ENCODE measurements at places on chromosomes 3 and 15.

- no peak for DNase-seq
Observed at GRCh38 chr3:67288466-67289106, 290.5 kb downstream of the KBTBD8 start.

DNA sequence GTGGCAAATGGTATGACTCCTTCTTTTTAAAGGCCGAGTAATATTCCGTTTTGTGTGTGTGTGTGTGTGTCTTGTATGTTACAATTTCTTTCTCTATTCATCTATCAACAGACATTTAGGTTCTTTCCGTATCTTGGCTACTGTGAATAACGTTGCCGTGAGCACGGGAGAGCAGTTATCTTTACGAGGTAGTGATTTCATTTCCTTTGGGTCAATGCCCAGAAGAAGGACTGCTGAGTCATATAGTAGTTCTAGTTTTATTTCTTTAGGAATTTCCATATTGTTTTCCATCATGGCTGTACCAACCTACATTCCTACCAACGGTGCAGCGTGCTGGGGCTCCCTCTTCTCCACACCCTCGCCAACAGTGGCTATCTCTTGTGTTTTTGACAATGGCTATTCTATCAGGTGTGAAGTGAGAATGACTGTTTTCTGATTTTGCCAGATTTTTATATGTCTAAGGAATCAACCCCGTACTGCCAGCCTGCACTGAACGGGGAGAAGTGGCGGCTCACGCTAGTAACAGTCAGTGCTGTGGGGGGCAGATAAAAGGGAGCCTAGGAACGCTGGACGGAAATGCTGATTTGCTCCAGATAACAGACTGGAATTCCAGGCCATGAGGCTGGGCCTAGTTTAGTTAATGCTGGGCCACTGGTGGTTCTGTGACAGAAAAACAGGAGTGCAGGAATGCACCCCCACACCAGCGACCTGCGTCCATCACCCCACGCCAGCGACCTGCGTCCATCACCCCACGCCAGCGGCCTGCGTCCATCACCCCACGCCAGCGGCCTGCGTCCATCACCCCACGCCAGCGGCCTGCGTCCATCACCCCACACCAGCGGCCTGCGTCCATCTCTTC lies 168.1 kb downstream of the XXYLT1 start:
- DNase-seq = no peak

DNA sequence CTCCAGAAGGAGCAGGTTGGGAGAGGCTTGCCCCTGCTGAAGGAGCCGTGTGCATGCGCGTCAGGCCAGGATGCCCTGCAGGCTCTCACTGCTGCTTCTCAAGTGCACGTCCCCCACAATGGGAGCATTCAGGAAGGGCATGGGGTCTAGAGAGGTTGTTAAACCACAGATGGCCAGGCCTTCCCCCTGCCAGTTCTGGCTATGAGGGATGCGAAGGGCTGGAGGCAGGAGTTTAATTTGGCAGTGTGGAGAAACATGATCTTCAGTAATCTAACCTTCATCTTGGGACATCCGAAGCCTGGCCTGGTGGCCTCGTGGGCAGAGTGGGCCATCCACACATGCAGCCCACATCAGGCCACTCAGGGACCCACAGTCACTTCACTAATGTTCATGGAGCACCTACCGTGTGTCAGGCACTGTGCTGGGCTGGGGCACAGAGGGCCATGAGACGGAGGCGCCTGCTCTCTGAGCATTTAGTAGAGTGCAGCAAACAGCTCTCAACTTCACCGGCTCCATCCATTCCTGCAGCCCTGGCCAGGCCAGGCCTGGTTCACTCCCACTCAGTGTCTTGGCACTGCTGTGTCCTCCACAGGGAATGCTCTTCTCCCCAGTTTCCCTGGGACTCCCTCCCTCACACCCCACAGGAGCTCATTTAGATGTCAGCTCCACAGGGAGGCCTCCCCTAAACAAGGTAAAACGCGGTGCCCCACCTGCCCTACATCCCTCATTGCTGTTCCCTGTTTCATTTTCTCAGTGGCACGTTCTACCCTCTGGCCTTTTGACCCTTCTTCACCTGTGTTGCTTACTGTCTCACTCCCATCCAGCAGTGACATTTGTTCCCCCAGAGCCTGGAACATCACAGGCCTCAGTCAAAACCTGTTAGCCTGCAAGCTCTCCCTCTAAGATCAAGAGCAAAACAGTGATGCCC lies 4.0 kb downstream of the CFAP100 start:
- no peak for DNase-seq

DNA sequence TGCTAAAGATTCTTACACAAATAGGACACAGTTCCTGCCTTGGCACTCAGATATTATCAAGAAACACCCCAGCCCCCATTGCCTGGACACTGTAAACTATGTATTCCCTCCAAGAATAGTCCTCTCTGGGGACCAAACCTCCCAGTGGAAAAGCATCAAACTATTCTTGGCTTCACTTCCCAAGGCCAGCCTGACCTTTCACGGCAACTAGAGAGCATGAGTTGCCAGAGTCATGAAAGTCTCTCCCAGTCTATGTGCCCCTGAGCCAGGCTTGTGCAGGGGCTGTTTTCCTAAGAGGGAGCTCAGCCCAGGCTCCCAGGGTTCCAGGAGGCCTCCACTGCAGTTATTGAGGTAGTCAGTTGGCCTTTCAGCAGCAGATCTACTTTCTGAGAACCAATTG lies 251.9 kb upstream of the TGFBR2 start:
- no peak for DNase-seq

DNA sequence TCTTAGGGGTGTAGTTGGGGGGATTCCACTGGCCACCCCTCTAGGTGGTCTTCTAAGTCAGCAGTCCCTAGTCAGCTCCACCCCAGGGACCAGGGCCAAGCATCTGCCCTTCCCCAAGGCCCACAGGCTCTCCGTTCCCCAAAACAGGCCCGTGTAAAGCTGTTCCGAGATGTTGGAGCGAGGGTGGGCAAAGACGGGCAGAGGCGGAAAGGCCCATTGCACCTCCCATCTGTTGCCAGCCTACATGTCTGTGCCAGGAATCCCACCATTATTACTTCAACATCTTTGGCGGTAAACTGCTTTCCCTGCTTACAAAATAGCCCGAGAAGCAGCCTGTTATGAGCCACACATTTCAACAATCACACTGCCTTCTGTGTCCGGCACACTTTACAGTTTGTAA lies 1.9 kb upstream of the ATP2B2 start:
- no peak for DNase-seq

DNA sequence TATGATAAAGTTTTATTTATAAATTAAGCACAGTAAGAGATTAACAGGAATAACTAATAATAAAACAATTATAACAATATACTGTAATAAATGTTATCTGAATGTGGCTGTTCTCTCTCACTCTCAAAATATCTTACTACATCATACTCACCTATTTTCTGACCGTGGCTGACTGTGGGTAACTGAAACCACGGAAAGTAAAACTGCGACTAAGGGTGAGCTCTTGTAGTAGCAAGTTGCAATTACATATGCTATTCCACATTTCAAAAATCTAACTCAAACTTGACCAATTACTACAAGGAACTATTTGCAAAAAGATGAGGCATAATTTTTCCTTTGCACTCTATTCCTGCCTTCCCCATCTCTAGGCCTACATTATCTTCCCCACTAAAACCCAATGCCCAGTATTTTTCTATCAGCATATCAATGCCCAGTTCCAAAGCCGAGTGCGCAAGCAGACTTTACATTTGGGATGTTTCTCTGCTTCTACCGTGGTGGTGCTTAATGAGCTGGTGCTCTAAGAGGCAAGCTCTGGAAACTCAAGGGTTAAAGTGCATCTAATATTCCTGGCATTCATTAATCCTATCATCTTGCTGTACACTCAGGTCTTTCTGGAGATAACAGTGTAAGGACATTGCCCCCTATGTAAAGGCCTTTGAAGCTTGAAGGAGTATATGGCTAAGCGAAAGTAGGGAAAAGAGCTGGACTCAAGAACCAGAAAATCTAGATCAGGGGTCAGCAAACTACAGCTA lies 6.7 kb downstream of the PCYT1A start:
- DNase-seq = no peak

GRCh38 chr15:98154863-98155262 lies 194.4 kb downstream of the ARRDC4 start:
- DNase-seq = no peak

- no peak for DNase-seq
Observed at GRCh38 chr3:192220915-192221314, 506.4 kb downstream of the FGF12 start.

GRCh38 chr3:43736558-43737440 lies 46.1 kb downstream of the ABHD5 start:
- no peak for DNase-seq

DNA sequence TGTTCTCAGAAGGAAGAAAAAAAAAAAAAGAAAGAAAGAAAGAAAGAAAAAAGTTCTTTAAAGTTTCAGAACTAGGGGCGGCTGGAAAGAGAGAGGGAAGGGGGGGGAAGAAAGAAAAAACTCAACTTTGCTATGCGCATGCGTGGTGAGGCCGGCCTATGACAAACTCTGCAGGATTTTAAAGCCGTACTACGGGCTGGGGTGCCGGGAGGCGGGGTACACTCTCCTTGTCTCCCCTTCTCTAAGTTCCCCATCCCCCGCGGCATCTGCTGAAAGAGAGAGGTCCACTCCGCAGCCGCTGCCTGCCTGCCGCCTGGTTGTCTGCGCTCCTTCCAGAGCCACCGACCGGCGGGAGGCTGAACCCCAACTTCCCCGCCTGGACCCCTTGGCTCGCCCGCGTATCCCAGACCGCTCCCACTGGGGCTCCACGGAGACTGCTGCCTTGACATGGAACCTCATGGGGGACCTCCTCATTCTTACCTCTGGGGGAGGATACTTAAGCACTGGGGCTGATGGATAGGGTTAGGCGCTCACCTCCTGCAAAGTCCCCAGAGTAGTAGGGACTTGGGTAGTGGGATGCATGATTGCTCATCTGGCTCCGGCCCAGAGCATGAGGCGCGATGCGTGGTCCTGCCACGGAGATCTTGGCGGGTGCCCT lies 1.4 kb upstream of the WNT5A start:
- no peak for DNase-seq

GRCh38 chr3:175066617-175067415 lies 207.7 kb downstream of the NAALADL2 start:
- no peak for DNase-seq

- DNase-seq = no peak
Observed at GRCh38 chr15:79952329-79952728, 18.7 kb downstream of the BCL2A1 start.

Data from bone marrow (tissue), 2 donors.